ENCODE measurements at places on chromosomes 1 and 21. TPM values are rescaled to one million over a fixed set of nuclear protein-coding genes. Genes with fewer than 3 reads are reported as not detected.

- DNase-seq, result no peak
Measured at GRCh38 chr1:236467327-236467641, 56.5 kb upstream of the LGALS8 start.

GRCh38 chr1:7335224-7335879 is 435.7 kb upstream of the VAMP3 start:
- DNase-seq, result no peak

The CR2 gene
- not detected for total RNA-seq

DNA sequence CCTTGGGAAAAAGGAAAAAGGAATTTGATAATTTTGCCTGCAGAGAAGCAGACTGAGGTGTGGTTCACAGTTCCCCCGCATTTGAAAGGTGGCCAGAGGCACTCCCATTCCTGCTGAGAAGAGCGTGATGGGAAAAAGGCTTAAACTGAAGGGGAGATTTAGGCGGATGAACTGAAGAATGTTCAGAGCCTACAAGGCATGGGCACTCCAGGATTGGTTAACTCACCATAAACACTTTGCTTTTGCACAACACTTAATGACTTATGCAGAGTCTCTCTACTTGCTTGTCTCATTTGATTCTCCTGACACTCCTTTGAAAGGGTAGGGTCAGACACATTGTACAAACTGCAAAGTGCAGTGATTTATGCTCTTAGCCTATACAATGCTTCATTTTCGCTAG is 119.6 kb upstream of the RUNX1 start:
- DNase-seq, result no peak

DNA sequence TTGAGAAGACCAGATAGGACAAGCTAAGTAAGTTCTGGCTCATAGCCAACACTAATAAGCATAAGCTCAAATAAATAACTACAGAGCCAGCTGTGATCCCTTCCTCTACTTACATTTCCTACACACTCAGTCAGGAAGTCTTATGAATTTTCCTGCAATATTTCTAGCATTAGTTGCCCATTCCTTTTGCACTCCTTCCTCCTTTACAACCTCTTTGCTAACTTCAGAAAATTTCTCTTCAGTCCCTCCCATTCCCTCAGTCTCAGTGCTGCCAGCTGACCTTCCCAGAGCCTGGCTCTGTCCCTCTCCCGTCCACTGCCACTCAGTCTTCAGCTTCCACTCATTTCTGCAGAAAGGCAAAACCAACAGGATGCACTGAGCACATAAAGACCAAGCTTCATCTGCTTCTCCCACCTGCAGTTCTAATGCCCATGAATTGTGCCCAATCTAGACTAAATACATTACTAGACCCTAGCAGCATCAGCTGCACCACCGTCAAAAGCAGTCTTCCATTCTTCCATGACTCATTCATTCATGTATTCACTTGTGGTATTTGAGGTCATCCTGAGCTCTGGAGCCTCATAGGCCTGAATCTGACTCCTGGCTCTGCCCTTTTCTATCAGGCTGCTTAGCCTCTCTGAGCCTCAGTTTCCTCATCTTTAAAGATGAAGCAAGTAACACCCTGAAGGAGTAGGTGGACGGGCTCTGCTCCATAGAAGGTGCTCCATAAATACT is 54.6 kb upstream of the SIPA1L2 start:
- no peak for DNase-seq

The PADI4 gene
- total RNA-seq, result 0.87 TPM
